ENCODE measurements at places on chromosomes 3 and 15. TPM values are rescaled to one million over a fixed set of nuclear protein-coding genes. Genes with fewer than 3 reads are reported as not detected.

Gene CD80
- not detected for total RNA-seq

Gene SERINC4
- total RNA-seq: not detected

Gene PLEKHO2
- 5.9 TPM for total RNA-seq

Gene HGD
- total RNA-seq: 0.12 TPM

Gene A4GNT
- not detected for total RNA-seq

Gene C3orf80
- total RNA-seq: 4.8 TPM

Gene ZMAT3
- total RNA-seq: 6.5 TPM

Gene TMEM207
- not detected for total RNA-seq

Gene DCBLD2
- 21.4 TPM for total RNA-seq

Gene EBLN2
- 5.5 TPM for total RNA-seq

Gene BMF
- 1.8 TPM for total RNA-seq

Gene ZIC1
- not detected for total RNA-seq

Gene CD86
- 11.1 TPM for total RNA-seq

Gene APOD
- total RNA-seq: 319 TPM

Gene FES
- 9.0 TPM for total RNA-seq

GRCh38 chr3:134709561-134710312 is 58.9 kb upstream of the KY start:
- DNase-seq: no peak

- DNase-seq: no peak
Observed at GRCh38 chr3:137519602-137520001, 244.5 kb upstream of the SOX14 start.

- no peak for DNase-seq
Observed at GRCh38 chr15:78302579-78303312, 3.3 kb upstream of the SKIC8 start.

DNA sequence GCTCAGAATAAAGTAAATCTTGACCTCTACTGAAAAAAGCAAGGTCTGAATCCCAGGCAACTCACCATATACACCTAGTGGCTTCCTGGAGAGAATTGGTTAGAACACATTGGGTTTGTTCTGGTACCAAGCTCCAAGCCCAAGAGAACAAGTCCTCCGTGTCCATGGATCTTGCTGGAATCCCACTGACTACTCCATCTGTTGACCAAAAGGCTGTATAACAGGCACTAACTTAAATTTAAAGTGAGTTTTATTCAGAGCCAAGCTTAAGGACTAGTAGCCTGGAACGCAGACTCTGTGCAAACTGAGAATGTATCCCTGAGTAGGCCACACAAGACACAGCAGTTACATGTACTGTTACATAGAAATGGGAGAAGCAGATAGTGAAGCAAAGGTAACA is 342.1 kb upstream of the LRRC3B start:
- no peak for DNase-seq

- no peak for DNase-seq
Observed at GRCh38 chr15:68232449-68232848, 2.9 kb upstream of the CLN6 start.

DNA sequence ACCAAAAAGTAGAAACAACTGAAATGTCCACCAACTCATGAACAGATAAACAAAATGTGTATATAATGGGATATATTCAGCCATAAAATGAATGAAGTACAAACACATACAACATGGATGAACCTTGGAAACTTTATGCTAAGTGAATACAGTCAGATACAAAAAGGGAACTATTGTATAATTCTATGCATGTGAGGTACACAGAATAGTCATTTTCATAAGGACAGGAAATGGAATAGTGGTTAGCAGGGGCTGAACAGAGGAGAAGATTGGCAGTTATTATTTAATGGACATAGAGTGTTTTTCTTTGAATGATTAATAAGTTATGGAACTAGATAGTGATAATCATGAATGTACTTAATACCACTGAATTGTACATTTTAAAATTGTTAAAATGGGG is 20.0 kb upstream of the TRANK1 start:
- no peak for DNase-seq

GRCh38 chr15:96346409-96346970 is 16.0 kb downstream of the NR2F2 start:
- DNase-seq: no peak

- no peak for DNase-seq
Observed at GRCh38 chr3:143419611-143420010, 300.0 kb downstream of the CHST2 start.

GRCh38 chr15:35182841-35183479 is 97.9 kb upstream of the NANOGP8 start:
- no peak for DNase-seq

DNA sequence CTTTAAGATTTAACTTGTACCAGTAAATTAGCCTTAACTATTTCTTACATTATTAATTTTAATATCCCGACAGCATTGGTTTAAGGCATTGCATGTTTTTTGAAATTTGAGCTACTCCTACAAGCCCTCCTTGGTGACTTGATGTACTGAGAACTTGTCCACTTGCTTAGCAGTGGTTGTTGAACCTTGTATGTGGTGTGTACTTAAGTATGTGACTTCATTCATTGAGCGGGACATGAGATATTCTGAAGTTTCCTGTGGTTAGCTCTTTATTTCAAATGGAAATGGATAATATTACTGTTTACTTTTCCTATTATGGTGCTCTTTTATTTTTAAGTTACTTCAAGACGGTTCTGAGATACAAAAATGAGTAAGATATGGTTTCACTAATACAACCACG is 3.6 kb upstream of the COL6A5 start:
- no peak for DNase-seq
